NCI-H1092 (cell line): ENCODE measurements at places on chromosomes 3 and 15.

DNA sequence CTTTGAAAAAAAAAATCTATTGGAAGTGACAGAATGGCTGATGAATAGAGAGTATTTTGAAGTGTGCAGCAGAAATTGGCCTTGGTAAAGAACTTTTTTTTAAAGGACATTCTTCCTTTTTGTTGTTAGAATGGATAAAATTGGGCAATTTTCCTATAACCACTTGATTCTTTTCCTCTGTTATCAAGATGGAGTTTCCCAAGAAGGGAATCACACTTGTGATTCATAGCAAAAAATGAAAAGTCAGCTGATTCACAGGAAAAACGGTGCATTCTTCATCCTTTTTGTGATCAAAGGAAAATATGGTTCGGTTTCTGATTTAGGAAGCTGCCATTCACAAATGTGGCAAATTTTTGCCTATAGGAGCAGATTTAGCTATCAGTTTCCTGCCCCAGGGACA lies 486.8 kb downstream of the GBE1 start:
- no peak for DNase-seq

DNA sequence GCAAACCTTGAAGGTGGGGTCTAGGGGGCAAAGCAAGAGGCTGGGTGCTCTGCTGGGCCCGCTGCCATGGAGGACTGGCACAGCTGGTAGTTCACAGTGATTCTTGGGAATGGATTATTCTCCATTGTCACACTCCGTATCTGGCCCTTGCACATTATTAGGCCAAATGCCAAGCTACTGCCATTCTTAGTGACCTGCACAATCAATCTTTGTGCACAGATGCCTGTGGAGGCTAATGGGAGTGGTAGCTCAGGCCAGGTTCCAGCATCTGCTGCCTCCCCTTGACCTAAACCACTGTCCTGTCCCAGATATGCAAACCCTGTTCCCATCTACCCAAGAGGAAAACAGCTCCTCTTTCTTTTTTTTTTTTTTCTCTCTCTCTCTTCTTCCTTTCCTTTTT lies 67.5 kb downstream of the TIPARP start:
- DNase-seq, result no peak

DNA sequence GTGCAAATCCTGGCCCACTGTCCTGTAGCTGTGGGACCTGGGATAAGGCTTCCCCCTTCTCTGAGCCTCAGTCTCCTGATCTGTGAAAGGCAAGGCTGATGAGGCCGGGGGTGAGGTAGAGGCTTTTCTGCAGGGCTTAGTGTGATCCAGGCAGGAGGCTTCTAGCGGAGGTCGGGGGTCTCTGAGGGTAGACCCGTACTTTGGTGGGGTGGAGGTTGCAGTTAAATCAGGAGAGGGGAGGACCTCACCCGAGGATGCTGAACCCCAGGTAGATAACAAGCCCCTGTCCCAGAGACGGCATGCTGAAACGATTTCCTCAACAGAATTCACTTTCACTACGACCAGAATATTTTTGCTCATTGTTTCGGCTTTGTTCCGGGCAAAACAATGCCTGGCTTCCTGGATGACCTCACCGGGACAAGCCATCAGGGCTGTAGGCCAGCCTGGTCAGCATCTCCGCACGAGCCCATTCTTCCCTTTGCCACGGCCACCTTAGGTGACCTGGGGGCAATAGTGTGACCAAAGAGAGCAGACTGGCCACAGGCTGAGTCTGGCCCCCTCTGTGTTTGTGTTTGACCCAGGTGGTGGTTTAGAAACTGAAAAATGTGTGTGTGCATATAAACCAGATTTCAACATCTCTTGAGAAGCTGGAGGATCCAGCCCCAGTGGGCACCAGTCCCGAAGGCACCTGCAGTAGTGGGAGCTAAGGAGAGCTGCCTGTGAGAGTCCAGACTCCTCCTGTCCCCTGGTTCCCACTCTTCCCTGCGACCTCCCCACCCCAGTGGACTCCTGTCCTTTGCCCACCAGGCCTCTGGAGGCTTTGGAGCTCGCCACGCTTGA lies 33.0 kb downstream of the SLC6A6 start:
- no peak for DNase-seq

- DNase-seq, result no peak
Observed at GRCh38 chr3:104669083-104669482, 697.6 kb upstream of the ALCAM start.

GRCh38 chr3:76976996-76977395 lies 62.9 kb upstream of the ROBO2 start:
- DNase-seq, result no peak

- DNase-seq, result no peak
Observed at GRCh38 chr15:90539789-90540188, 10.1 kb downstream of the CRTC3 start.

DNA sequence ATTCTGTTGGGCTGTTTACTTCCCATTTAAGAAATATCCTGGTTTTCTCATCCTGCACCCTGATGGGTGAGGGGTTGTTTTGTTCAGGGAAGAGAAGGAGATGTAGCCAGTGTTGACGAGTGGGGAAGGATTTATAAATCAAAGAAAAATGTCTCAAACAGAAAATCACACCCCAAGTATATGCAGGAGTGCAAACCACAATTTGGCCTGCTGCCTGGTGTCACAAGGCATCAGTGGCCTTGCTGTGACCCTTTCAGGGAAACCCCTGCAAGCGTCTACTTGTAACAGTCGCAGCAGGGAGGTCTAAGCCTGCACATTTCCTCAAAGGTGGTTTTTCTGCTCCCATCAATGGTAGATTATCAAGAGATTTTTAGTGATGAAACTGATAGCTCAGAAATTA lies 132.6 kb upstream of the LRRN1 start:
- DNase-seq, result no peak

DNA sequence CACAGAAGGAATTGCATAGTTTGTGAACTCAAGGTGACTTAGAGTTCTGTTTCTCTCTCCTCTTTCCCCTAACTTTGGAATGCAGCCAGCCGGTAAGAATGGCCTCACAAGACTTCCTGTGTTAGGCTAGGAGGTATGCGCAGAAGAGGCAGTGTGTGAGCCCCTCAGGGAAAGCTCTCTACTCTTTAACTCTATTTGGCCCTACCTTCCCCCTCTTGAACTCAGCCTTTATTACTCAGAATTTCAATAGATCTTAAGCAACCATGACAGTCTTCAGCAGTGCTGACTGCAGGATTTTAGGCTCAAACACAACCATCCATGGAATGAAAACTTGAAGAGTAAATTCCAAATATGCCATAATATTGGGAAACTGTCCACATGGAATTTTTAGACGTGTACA lies 209.5 kb downstream of the DTWD1 start:
- DNase-seq, result no peak

DNA sequence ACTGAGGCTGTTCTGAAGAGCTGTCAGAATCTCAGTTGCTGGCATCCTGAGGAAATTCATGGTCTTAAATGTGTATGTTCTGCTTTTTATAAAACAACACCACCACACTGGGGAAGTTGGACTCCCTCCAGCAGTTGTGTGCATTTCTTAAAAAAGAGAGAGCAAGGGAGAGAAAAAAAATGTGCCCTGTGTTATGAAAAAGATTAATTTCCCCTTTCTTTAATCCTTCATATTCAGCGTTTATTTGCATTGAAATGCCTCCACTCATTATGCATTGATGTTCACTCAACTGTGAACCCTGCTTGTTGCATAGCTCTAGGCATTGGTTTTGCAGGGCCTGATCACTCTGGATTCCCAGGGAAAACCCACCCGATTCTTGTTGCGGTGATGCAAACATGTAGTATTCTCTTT lies 4.4 kb upstream of the ZNF609 start:
- DNase-seq, result no peak

DNA sequence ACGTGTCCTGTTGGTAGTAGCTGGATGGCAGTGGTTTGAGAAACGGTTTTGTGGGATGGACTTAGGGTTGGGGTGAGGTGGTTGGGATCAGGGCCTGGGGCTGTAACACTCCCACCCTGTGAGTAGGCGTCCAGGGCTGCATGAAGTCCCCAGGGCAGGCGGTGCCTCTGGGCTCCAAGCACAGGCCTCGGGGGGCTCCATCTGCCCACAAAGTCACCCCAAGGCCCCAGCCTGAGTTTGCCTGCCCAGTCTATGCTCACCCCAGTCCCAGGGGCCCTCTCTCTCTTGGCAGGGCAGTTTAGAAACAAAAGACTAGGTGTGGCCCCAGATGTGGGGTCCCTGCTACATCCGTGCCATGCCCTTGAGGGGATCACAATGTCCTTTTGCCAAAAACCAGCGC lies 86.9 kb upstream of the PRR23E start:
- DNase-seq, result no peak

GRCh38 chr3:34995796-34996430 lies 643.4 kb upstream of the ARPP21 start:
- DNase-seq, result no peak

- DNase-seq, result no peak
Observed at GRCh38 chr15:85673326-85673725, 121.4 kb downstream of the KLHL25 start.

DNA sequence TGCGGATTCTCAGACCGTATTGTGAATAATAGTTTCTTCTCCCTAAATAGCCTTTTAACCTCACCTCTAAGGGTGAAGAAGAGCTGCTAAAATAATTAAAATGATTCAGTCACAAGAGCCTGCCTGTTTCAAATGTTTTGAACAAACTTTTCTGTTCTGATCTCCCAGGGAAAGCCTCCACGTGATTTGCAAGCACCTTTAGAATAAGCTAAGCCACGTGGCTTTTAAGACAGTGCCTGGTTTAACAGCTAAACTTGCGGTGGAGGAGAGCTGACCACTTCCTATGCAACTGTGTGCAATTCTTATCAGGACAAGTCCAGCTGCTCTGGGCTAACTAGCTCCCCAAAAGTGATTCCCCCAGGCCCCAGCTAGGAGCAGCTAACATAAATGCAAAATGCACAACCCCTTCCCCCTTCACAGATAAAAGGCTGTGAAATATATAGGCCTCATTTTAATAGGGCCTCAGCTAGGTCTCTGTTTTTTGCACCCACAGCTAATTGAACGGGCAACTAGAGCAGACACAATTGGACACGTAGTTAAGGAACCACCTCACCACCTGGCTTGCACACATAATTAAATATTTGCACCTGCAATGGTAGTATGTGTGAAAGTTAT lies 401.2 kb upstream of the NR2F2 start:
- DNase-seq, result no peak

GRCh38 chr3:128933922-128934253 lies 54.5 kb downstream of the ACAD9 start:
- DNase-seq, result no peak

GRCh38 chr3:64909757-64910467 lies 222.1 kb upstream of the ADAMTS9 start:
- DNase-seq, result no peak

- no peak for DNase-seq
Observed at GRCh38 chr15:41629463-41629862, 30.7 kb upstream of the MGA start.

- no peak for DNase-seq
Observed at GRCh38 chr3:140100479-140100878, 165.5 kb downstream of the CLSTN2 start.

- no peak for DNase-seq
Observed at GRCh38 chr3:70982284-70982683, 601.2 kb downstream of the FOXP1 start.

- no peak for DNase-seq
Observed at GRCh38 chr3:147662705-147663104, 253.5 kb downstream of the ZIC1 start.

DNA sequence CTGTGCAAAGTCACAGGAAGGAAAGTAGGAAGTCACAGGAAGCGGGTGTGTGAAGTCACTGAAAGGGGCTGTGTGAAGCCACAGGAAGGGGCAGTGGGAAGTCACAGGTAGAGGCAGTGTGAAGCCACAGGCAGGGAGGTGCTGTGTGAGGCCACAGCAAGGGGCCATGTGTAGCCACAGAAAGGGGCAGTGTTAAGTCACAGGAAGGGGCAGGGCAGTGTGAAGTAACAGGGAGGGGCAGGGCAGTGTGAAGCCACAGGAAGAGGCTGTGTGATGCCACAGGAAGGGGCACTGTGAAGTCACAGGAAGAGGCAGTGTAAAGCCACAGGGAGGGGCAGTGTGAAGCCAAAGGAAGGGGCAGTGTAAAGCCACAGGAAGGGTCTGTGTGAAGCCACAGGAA lies 36.5 kb downstream of the GASK1A start:
- no peak for DNase-seq

DNA sequence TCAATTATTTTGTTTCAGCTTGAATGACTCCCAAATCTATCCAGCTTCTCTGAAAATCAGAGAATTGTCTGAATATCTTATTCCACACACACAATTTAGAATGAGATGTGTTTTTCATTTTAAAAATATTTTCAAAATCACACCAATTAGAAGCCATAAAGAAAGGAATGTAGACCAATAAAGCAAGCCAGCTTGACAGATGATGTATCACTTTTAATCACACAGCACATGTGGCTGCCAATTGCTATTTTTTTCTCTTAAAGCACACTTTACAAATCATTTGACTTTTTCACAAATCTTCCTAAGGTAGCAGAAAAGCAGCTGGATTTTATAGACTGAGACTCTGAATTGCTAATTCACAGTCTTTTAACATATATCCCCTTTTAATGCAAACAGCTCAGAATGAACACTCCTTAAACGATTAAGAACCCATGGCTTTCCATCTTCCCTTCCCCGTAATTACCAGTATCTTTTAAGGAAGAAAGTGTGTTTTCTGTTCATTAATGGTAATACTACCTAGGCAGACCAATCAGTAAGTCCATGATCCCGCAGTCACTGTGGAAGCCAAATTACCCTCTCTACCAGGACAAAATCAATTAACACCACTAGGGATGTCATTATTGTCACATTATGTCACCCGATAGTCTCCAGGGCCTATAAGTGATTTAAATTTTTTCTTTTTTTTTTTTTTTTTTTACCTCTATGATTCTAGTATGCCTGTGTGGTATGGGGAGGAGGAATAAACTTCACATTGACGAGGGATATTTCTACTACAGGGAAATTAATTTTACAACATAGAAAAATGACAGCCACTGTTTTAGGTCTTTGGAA lies 250.0 kb upstream of the VEPH1 start:
- DNase-seq, result no peak

DNA sequence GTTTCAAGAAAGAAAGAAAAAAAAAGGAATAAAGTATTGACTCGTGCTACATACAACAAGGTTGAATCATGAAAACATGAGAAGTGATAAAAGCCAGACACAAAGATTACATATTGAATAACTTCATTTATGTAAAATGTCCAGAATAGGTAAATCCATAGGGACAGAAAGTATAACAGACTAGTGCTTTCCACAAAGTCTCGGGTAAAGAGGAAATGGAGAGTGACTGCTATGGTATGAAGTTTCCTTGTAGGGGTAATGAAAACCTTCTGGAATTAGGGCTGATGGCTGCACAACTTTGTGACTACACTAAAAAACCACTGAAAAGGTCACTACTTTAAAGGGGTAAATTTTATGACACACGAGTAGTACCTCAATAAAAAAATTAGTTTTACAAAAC lies 13.0 kb downstream of the LRRFIP2 start:
- no peak for DNase-seq

GRCh38 chr3:67006460-67006859 lies 8.4 kb downstream of the KBTBD8 start:
- no peak for DNase-seq

GRCh38 chr3:115245438-115245837 lies 98.3 kb upstream of the ZBTB20 start:
- DNase-seq, result no peak

GRCh38 chr15:101454365-101454764 lies 35.1 kb downstream of the PCSK6 start:
- DNase-seq, result no peak

GRCh38 chr3:94303266-94303665 lies 240.4 kb downstream of the NSUN3 start:
- DNase-seq, result no peak

- DNase-seq, result no peak
Observed at GRCh38 chr15:23401627-23402026, 45.4 kb downstream of the GOLGA6L2 start.
